Ovary (tissue), 10 donors: ENCODE measurements at places on chromosomes 5 and 9. TPM values are rescaled to one million over a fixed set of nuclear protein-coding genes. Genes with fewer than 3 reads are reported as not detected.

FGF1 gene
- total RNA-seq: 0.55 TPM

TNFSF15 gene
- total RNA-seq: 0.10 TPM

DNA sequence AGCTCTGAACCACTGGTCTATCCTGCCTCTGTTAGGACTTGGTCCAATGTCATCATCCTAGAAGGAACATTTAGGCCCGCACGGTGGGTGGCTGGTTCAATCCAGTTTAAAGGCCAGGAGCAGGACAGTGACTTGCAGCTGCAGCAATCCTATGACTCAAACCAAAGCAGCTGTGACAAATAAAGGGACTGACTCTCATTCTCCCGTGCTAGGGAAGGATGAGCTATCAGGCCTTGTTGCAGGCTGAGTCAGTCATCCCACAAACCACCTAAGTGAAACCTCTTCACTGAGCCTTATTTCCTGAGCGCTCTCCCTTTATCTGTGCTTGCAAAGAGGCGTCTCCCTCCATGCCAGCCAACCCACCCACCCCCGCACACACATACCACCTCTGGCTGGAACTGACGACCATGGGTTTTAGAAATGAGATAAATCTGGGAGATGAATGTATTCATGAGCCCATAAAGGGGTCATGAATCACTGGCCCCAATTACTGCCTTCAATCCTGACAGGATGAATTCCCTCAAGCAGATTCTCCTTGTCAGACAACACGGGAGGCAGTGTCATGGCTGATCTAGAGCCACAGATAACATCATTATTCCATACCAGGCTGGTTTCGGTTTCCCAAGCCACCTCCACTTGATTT lies 93.4 kb downstream of the KCNIP1 start:
- H3K4me1 ChIP-seq: peaks cover 3% of the 10 kb centered on the region
- H3K27ac ChIP-seq: no peak overlapping the region
- no peak for DNase-seq
- H3K36me3 ChIP-seq: no peaks in the 10 kb centered on the region

SLC25A2 gene
- 0.65 TPM for total RNA-seq

ANKDD1B gene
- not detected for total RNA-seq

GRCh38 chr9:132243156-132244074 lies 81.6 kb downstream of the NTNG2 start:
- H3K4me3 ChIP-seq: no peak overlapping the region
- no peak overlapping the region for H3K27ac ChIP-seq
- no peaks in the 10 kb centered on the region for H3K36me3 ChIP-seq
- H3K27me3 ChIP-seq: no peaks in the 10 kb centered on the region
- no peak for DNase-seq

DNA sequence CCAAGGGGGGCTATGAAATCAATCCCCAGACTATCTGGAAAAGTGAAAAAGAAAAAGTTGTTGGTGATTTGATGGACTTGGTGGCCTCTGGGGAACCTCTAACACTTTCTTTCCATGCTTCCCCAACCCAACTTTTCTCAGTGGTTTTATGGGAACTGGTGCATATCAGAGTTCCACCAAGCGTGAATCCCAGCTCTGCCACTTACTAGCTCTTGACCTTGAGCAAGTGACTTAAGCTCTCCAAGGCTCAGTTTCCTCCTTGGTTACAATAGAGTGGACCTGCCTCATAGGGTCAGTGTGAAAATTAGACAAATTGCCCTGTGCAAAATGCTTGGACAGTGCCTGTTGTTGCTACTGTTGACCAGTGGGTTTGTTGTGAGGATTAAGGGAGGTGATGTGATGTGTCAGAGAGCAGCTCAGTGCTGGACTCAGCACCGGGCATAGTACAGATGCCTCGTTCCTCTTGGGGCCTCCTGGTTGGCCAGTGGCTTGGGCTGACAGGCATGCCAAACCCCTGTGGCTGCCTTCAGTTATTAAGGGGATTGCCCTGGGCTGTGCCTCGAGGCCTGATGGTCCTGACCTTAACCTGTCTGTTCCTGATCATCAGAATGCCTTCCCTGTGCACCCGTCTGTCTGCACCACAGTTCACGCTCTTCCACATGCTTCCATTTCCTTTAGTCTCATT lies 49.3 kb downstream of the COL15A1 start:
- no peak overlapping the region for H3K4me3 ChIP-seq
- peaks cover 6% of the 10 kb centered on the region for H3K4me1 ChIP-seq
- DNase-seq: no peak
- no peak overlapping the region for H3K27ac ChIP-seq
- H3K36me3 ChIP-seq: no peaks in the 10 kb centered on the region
- H3K27me3 ChIP-seq: no peaks in the 10 kb centered on the region

DNA sequence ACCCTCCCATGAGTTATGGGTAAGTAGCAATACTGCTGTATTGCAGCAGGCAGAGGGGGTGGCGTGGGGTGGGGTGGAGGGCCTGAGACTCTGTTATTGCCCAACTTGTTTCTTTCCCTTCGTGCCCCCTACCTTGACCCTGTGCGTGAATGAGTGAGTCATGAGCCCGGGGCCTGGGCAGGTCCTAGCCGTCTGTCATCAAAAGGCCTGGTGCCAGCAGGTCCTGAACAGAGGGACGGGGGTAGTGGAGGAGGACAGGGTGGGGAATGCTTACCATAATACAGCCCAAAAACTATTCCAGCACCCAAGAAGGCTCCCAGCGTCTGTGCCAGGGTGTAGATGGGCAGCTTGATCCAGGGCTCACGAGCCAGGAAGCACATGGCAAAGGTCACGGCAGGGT lies 4.3 kb downstream of the AQP3 start:
- peak; percentile 68 for DNase-seq
- no peak overlapping the region for H3K4me3 ChIP-seq
- no peaks in the 10 kb centered on the region for H3K36me3 ChIP-seq
- no peaks in the 10 kb centered on the region for H3K27me3 ChIP-seq

- DNase-seq: no peak
- H3K36me3 ChIP-seq: no peaks in the 10 kb centered on the region
- no peak overlapping the region for H3K4me3 ChIP-seq
- H3K27ac ChIP-seq: peak overlapping the region; percentile 84
- H3K4me1 ChIP-seq: peaks cover 9% of the 10 kb centered on the region
- no peaks in the 10 kb centered on the region for H3K27me3 ChIP-seq
These were observed 85.2 kb upstream of the ALDH1A1 start for GRCh38 chr9:73038089-73038509.

RASA1 gene
- 27.2 TPM for total RNA-seq

DNA sequence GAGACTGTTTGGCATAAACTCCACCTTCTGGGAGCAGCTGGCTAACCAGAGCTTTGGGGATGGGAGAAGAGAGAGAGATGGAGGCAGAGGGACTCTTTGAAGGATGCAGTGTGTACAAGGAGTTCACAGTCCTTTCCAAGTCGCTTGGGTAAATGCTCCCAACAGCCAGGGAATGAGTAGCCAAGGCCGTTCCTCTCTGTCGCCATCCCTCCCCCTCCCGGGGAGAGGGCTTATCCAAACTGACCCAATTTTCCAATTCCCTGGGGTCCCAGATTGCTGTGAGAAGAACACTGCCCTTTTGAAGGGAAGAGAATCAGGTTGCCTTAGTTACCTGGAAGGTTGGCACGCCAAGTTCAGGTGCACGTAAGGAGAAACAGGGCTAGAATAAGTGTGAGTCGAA lies 7.9 kb downstream of the WWC1 start:
- no peaks in the 10 kb centered on the region for H3K27me3 ChIP-seq
- H3K27ac ChIP-seq: no peak overlapping the region
- no peak for DNase-seq
- H3K4me1 ChIP-seq: peaks cover 2% of the 10 kb centered on the region

GRCh38 chr5:95953021-95953702 lies 8.5 kb downstream of the ELL2 start:
- H3K4me1 ChIP-seq: peaks cover 1% of the 10 kb centered on the region
- DNase-seq: no peak
- H3K36me3 ChIP-seq: no peaks in the 10 kb centered on the region
- H3K4me3 ChIP-seq: no peak overlapping the region
- H3K27ac ChIP-seq: no peak overlapping the region
- H3K27me3 ChIP-seq: no peaks in the 10 kb centered on the region

- H3K36me3 ChIP-seq: no peaks in the 10 kb centered on the region
- no peaks in the 10 kb centered on the region for H3K27me3 ChIP-seq
- peaks cover 4% of the 10 kb centered on the region for H3K4me1 ChIP-seq
- DNase-seq: peak; percentile 42
- H3K27ac ChIP-seq: peak overlapping the region; percentile 98
These were observed 988 bp downstream of the OXCT1 start for GRCh38 chr5:41869151-41869723.

- H3K4me1 ChIP-seq: peaks cover 7% of the 10 kb centered on the region
- H3K27me3 ChIP-seq: no peaks in the 10 kb centered on the region
- H3K27ac ChIP-seq: peak overlapping the region; percentile 67
- DNase-seq: no peak
These were observed 46.0 kb upstream of the SIMC1 start for GRCh38 chr5:176192094-176192721.

DNA sequence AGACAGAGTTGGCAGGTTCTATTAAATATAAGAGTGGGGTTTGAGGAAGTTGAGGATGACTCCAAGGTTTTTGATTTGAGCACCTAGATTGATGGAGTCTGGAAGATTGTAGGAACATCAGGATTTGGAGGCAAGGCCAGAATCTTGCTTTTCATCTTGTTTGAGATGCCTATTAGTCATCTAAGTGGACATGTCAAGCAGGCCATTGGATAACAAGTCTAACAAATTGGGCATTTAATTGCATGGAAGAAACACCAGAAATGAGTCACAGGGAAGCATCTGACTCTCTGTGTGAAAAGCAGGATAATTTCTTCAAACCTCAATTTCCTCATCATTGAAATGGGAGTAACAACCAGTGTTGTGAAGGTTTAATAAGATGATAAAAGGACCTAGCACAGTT lies 53.3 kb upstream of the ARL15 start:
- no peak overlapping the region for H3K4me3 ChIP-seq
- H3K4me1 ChIP-seq: peaks cover 2% of the 10 kb centered on the region
- no peak for DNase-seq
- no peaks in the 10 kb centered on the region for H3K36me3 ChIP-seq

EFCAB9 gene
- total RNA-seq: not detected

EQTN gene
- 1.1 TPM for total RNA-seq

GRCh38 chr5:108867656-108868055 lies 120.0 kb downstream of the FER start:
- H3K27ac ChIP-seq: no peak overlapping the region
- H3K27me3 ChIP-seq: no peaks in the 10 kb centered on the region
- no peak overlapping the region for H3K4me3 ChIP-seq
- DNase-seq: no peak
- H3K4me1 ChIP-seq: no peaks in the 10 kb centered on the region
- no peaks in the 10 kb centered on the region for H3K36me3 ChIP-seq

CATSPER3 gene
- total RNA-seq: 0.85 TPM

ARHGEF28 gene
- total RNA-seq: 37.8 TPM

GRCh38 chr9:34559624-34560455 lies 29.7 kb downstream of the CNTFR start:
- peaks cover 15% of the 10 kb centered on the region for H3K4me1 ChIP-seq
- no peak overlapping the region for H3K27ac ChIP-seq
- no peak overlapping the region for H3K4me3 ChIP-seq
- H3K36me3 ChIP-seq: no peaks in the 10 kb centered on the region
- DNase-seq: peak; percentile 63
- no peaks in the 10 kb centered on the region for H3K27me3 ChIP-seq

SHOC1 gene
- total RNA-seq: 0.05 TPM

GRCh38 chr9:76758476-76758875 lies 5.8 kb upstream of the PCA3 start:
- no peak overlapping the region for H3K4me3 ChIP-seq
- no peaks in the 10 kb centered on the region for H3K4me1 ChIP-seq
- H3K27me3 ChIP-seq: no peaks in the 10 kb centered on the region
- H3K27ac ChIP-seq: no peak overlapping the region
- no peaks in the 10 kb centered on the region for H3K36me3 ChIP-seq
- no peak for DNase-seq

PCDHAC1 gene
- 0.50 TPM for total RNA-seq

NTNG2 gene
- total RNA-seq: 2.5 TPM

- no peak overlapping the region for H3K4me3 ChIP-seq
- H3K27ac ChIP-seq: no peak overlapping the region
- H3K27me3 ChIP-seq: no peaks in the 10 kb centered on the region
- DNase-seq: no peak
These were observed 87.5 kb upstream of the SSBP2 start for GRCh38 chr5:81838307-81838906.

- H3K4me3 ChIP-seq: no peak overlapping the region
- no peak for DNase-seq
These were observed 177.4 kb downstream of the NTRK2 start for GRCh38 chr9:84846906-84847305.

ENTPD2 gene
- 1.2 TPM for total RNA-seq
